ENCODE measurements at places on chromosomes 11 and 22. TPM values are rescaled to one million over a fixed set of nuclear protein-coding genes. Genes with fewer than 3 reads are reported as not detected.
A peak's percentile ranks its signal among the peaks of the same experiment; 100 is the strongest.

DNA sequence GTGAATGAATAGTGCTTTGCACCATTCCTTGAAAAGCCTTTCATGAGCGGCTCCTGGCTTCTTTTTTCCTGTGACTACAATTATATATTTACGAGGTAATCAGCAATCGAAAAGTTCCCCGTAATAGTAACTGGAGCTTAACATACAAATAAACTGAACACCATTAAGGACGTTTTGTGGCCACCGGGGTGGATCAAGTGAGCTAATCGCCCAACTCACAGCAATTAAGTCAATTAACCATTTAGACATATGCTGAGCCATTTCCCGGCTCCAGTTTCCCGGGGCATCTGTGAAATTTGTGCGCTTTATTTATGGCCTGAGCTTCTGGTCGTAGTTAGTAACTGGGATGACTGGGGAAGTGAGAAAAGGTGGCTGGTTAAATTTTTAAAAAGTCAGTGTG, 465.2 kb downstream of the MIAT start:
- DNase-seq, result no peak

DNA sequence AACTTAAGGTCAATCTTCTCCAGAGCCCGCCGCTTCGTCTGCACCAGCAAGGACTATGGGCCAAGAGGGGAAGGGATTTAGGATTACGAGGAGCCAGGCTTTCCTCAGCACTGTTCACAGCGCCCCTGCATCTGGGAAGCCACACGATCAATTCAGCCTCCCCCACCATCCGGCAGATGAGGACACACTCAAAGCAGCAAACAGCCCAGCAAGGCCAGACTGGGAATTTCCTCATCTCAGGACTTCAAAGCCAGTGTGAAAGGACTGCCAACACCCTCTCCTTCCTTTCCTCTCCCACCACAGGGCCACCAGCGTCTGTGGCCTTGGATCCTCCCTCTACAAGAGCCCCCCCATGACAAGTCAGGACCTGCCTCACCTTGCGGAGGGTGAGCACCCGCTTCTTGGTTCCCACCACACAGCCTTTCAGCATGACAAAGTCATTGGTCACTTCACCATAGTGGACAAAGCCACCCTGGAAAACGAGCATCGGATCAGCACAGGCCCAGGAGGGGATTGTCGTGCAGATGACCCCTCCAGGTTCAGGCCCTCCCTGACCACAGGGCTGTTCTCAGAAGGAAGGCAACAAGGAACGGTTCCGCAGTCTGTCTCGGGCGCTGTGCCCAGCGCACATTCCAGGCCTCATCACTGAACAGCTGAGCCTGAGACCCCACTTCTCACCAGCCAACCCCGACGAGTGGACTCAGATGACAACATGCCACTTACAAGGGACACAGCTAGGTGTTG, 6.0 kb downstream of the RPL3 start:
- DNase-seq, result no peak

GRCh38 chr11:65321828-65322485, 7.3 kb downstream of the CDC42EP2 start:
- DNase-seq, result no peak

GRCh38 chr11:8813658-8814057, 97.3 kb upstream of the AKIP1 start:
- DNase-seq, result no peak

The ALDH3B2 gene
- total RNA-seq, result not detected

The PPP2R5B gene
- total RNA-seq, result 16.0 TPM

The SMTNL1 gene
- not detected for total RNA-seq

The CHRNA10 gene
- 5.1 TPM for total RNA-seq

The RIMBP3C gene
- 3.2 TPM for total RNA-seq

GRCh38 chr11:266676-267439, 11.3 kb upstream of the NLRP6 start:
- DNase-seq, result peak; percentile 72

The AHNAK gene
- 231 TPM for total RNA-seq

GRCh38 chr11:10305262-10305963, 540 bp downstream of the ADM start:
- DNase-seq, result no peak

DNA sequence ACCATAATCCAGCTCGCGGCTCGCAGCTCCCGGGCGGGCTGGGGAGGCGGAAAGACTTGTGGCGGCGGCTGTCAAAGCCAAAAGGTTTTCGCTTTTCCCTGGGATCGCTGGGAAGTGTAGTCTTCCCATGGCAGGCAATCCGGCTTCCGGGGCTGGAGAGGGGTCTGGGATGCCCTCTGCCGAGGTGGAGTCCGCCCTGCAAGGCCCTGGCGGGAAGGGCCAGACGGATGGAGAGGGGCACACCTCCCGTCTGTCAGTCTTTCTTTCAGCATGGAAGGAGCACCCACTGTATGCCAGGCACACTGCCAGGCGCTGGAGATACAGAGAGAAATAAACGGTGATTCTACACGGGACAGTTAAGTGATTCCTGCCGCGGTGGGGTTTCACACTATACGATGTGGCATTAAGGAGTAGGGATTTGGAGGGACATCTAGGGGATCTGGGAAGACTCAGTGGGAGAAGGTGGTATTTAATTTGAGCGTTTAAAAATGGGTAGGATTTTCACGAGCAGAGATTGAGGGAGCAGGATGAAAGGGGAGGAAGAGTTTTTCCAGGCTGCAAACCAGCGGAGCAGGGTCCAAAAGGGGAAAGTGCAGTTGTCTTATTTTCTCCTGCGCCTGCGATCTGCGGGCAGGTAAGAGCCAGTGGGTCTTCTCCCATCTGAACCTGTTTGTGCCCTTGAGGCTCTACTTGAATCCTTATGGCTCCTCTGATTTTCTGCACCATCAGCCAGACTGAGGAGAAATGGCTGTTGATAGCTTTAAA, at the start of gene BACE1:
Gene BACE1 (minus strand): TSS at position 60 of the 765 bp plus-strand sequence. CDS start 461 bp downstream, outside the sequence.
- peak; percentile 12 for DNase-seq

- no peak for DNase-seq
Observed at GRCh38 chr11:103453126-103453525, 343.9 kb downstream of the DYNC2H1 start.

- DNase-seq, result no peak
Observed at GRCh38 chr11:61287338-61287977, 7.7 kb downstream of the VWCE start.

The LDHAL6A gene
- not detected for total RNA-seq

The CDC42BPG gene
- total RNA-seq, result 9.0 TPM

- DNase-seq, result no peak
Observed at GRCh38 chr11:82546661-82547557, 186.8 kb downstream of the FAM181B start.

GRCh38 chr11:72230764-72231365, 6.3 kb downstream of the INPPL1 start:
- DNase-seq, result no peak

- DNase-seq, result peak; percentile 17
Observed at GRCh38 chr11:70270877-70271648, 573 bp downstream of the PPFIA1 start.

- peak; percentile 27 for DNase-seq
Observed at GRCh38 chr22:24189249-24190158, 8.2 kb downstream of the SUSD2 start.

- no peak for DNase-seq
Observed at GRCh38 chr11:120517801-120518291, 6.3 kb downstream of the GRIK4 start.

- DNase-seq, result no peak
Observed at GRCh38 chr11:131910523-131911387, 540.3 kb downstream of the NTM start.

The TMEM80 gene
- 46.0 TPM for total RNA-seq

- DNase-seq, result no peak
Observed at GRCh38 chr22:36925388-36926290, 12.2 kb downstream of the CSF2RB start.

DNA sequence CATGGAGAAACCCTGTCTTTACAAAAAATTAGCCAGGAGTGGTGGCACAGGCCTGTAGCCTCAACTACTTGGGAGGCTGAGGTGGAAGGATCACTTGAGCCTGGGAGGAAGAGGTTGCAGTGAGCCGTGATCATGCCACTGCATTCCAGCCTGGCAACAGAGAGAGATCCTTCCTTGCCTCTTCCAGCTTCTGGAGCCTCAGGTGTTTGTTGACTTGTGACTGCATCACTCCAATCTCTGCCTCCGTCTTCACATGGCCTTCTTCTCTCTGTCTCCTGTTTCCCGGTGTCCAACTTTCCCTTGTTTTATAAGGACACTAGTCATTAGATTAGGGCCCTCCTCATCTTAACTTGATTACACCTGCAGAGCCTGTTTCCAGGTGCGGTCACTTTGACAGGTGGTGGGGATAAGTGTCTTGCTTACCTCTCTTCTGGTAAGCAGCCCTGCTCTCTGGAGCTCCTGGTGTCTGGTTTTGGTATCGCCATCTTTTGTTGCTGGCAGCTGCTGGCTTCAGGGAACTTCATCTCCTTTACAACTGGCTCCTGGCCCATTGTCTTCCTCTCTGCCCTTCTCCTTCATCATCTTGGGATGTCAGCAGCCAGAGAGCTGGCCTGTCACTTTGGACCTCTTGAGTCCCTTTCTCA, 8.2 kb upstream of the USP2 start:
- DNase-seq, result no peak

The UBQLN3 gene
- 0.41 TPM for total RNA-seq

- no peak for DNase-seq
Observed at GRCh38 chr22:32920032-32920628, 118.6 kb downstream of the TIMP3 start.

- DNase-seq, result peak; percentile 38
Observed at GRCh38 chr11:107999759-108000455, 8.8 kb upstream of the CUL5 start.

The OR4S2 gene
- total RNA-seq, result not detected

- DNase-seq, result no peak
Observed at GRCh38 chr11:2807025-2807681, 78.4 kb downstream of the CDKN1C start.

Measured in naive thymus-derived CD8-positive, alpha-beta T cell (primary cell).